Hepatocyte (in vitro differentiated cells): ENCODE measurements at places on chromosomes 7 and 10. TPM values are rescaled to one million over a fixed set of nuclear protein-coding genes. Genes with fewer than 3 reads are reported as not detected.

- H3K36me3 ChIP-seq, result peaks cover 26% of the 10 kb centered on the region
- no peak overlapping the region for H3K4me3 ChIP-seq
- no peak for DNase-seq
- no peaks in the 10 kb centered on the region for H3K27me3 ChIP-seq
- no peaks in the 10 kb centered on the region for H3K4me1 ChIP-seq
- peak overlapping the region; percentile 4 for H3K27ac ChIP-seq
These were observed 44.1 kb downstream of the ZNF33B start for GRCh38 chr10:42594246-42594650.

DNA sequence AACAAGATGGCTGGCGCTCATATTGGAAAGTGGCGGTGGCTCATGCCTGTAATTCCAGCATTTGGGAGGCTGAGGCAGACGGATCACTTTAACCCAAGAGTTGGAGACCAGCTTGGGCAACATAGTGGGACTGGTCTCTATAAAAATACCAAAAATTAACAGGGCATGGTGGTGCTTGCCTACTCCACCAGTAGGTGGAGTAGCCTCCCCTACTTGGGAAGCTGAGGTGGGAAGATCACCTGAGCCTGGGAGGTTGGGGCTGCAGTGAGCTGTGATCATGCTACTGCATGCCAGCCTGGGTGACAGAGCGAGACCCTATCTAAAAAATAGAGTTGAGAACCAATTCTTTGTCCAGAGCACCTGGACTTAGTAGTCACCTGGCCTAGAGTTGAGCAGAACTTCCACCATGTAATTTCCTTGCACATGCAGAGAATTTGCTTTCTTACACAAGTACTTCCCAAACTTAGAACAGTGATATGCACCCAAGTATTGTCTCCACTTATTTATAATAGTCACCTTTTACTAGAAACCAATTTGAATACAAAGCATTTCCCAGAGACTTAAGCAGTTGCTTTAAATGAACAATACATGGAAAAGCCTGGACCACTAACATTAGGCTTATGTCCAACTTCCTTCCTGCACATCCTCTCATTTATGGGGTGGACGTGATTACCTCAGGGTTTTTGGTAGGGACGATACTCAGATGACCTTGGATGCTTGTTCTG lies 15.9 kb downstream of the LAMB4 start:
- H3K4me3 ChIP-seq, result no peak overlapping the region
- H3K27me3 ChIP-seq, result no peaks in the 10 kb centered on the region
- DNase-seq, result peak; percentile 26
- no peaks in the 10 kb centered on the region for H3K4me1 ChIP-seq
- H3K36me3 ChIP-seq, result no peaks in the 10 kb centered on the region

GRCh38 chr10:124560377-124561105 lies 98.9 kb downstream of the LHPP start:
- no peak overlapping the region for H3K4me3 ChIP-seq
- peak overlapping the region; percentile 74 for H3K27ac ChIP-seq
- H3K27me3 ChIP-seq, result no peaks in the 10 kb centered on the region
- no peaks in the 10 kb centered on the region for H3K36me3 ChIP-seq
- peaks cover 21% of the 10 kb centered on the region for H3K4me1 ChIP-seq
- DNase-seq, result peak; percentile 67

The ACTR3C gene
- total RNA-seq, result 17.7 and 18.6 TPM in 2 replicates

DNA sequence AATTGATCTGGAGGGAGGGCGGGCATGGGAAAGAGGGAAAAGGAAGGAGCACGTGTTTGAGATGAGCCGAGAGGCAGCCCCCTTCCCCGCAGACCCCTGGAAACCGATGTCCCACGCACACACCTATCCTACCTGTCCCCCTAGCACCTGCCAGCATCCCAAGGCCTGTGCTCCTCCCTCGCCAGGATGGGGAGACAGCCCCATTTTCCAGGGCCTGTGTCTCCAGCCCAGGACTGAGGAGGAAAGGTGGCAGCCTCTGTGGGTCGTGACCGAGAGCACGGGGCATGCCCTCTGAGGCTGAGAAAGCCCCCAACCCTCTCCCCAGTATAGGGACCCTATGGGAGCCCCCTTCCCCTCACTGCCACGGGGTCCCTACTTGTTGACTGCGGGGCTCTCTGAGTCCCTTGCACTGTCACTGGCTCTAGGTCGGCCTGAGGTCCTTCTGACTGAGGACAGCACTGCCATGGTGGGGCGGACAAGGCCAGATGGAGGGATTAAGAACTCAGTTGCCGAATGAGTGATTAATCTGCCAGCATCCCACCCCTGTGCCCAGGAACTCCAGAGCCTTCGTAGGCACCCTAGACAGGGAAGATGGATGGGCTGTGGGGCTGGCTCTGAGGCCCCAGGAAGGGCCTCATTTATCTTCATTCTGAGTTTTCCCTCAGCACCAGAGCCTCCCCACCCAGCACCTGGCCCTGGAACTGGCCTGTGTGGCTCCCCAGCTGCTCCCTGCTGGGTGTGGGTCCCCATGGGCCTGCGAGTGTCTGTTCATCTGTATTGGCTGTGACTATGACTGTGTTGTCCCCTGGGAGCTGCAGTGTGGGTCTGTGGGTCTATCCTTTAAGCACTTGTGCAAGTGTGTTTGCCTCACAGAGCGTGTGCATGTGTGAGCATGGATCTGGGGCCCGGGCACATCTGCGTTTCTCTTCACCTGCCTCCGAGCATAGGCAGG lies 26.0 kb downstream of the CRHR2 start:
- no peaks in the 10 kb centered on the region for H3K36me3 ChIP-seq
- H3K27me3 ChIP-seq, result no peaks in the 10 kb centered on the region
- no peak overlapping the region for H3K27ac ChIP-seq
- no peaks in the 10 kb centered on the region for H3K4me1 ChIP-seq
- H3K4me3 ChIP-seq, result no peak overlapping the region
